Mammary epithelial cell (primary cell): ENCODE measurements at places on chromosomes 2 and 18. TPM values are rescaled to one million over a fixed set of nuclear protein-coding genes. Genes with fewer than 3 reads are reported as not detected.

The KRTCAP3 gene
- 4.5 TPM for polyA plus RNA-seq

The ACTG2 gene
- polyA plus RNA-seq: 1.0 TPM

The GAREM2 gene
- polyA plus RNA-seq: 0.19 TPM

The EMILIN1 gene
- 0.17 TPM for polyA plus RNA-seq

The IL1RL1 gene
- polyA plus RNA-seq: 0.09 TPM

The BCL11A gene
- polyA plus RNA-seq: 2.7 TPM

The FZD7 gene
- 13.7 TPM for polyA plus RNA-seq

The ZNF142 gene
- polyA plus RNA-seq: 13.5 TPM

The RTP5 gene
- not detected for polyA plus RNA-seq

The CHMP3 gene
- polyA plus RNA-seq: 89.3 TPM

The NIF3L1 gene
- 42.9 TPM for polyA plus RNA-seq

The SATB2 gene
- polyA plus RNA-seq: 1.1 TPM

The SLC9A4 gene
- not detected for polyA plus RNA-seq

The PKDCC gene
- not detected for polyA plus RNA-seq

The FKBP1B gene
- polyA plus RNA-seq: 45.1 TPM

The C18orf32 gene
- 12.1 TPM for polyA plus RNA-seq

The ADGRF3 gene
- polyA plus RNA-seq: 0.07 TPM

The SERPINB13 gene
- polyA plus RNA-seq: 4.2 TPM
